ENCODE measurements at places on chromosomes 2 and 18.

DNA sequence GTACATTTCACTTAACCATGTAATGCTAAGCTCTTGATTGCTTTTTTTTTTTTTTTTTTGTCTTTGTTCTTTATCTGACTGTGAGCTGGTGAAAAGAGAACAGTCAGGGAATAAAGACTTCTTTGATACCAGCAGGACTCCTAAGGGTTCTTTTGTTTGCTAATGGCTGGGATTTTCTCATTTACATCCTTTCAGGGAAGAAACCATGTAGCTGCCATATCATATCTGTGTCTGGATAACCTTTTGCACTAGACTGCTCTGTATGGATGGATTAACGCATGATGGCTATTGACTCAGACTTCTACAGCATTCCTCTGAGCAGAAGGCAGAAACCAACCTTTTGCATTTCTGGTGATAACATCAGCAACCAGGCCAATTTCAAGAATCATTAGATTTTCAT lies 504.0 kb downstream of the LRRTM4 start:
- no peak for DNase-seq

GRCh38 chr2:184294831-184295230 lies 303.5 kb upstream of the ZNF804A start:
- no peak for DNase-seq

DNA sequence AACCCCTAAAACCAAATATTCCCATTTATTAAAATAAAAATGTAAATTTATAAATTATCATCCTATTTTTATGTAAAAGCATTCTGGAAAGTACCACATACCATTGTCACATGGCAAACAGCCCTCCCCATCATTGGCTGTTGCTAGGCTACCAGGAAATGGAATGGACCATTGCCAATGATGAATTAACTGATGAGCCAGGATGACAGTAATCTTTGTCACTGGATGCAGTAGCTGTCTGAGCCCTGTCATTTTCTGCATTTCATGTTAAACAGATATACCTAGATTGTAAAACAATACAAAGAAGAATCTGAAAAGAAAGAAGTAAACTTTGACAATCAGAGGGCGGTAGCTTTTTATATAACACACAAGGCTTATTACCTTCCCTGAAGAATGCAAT lies 641.4 kb downstream of the BCL11A start:
- DNase-seq = no peak

GRCh38 chr18:4599312-4599711 lies 144.2 kb upstream of the DLGAP1 start:
- no peak for DNase-seq

- no peak for DNase-seq
Measured at GRCh38 chr18:12246849-12247808, 7.0 kb upstream of the CIDEA start.

DNA sequence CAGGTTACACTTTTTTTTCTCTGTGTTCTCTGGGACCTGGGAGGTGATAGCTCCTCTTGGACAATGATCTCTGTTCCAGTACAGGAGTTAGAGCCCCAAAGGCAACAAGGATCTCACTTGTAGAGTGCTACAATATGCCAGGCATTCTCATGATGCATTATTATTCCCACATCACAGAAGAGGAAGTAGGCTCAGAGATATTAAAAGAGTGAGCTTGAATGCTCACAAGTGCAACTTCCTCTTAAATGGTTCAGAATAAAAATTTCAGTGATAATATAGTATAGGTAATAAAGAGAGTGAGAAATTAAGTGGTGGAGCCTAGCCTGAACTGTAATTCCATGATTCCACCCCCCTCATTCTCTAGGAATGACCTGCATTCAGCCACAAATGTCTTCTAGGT lies 21.4 kb downstream of the POLE4 start:
- no peak for DNase-seq

GRCh38 chr2:74513605-74514367 lies 464 bp upstream of the TLX2 start:
- DNase-seq = no peak

GRCh38 chr2:167293943-167294775 lies 405.9 kb downstream of the XIRP2 start:
- no peak for DNase-seq

GRCh38 chr2:96532641-96533291 lies 3.8 kb upstream of the ARID5A start:
- no peak for DNase-seq

DNA sequence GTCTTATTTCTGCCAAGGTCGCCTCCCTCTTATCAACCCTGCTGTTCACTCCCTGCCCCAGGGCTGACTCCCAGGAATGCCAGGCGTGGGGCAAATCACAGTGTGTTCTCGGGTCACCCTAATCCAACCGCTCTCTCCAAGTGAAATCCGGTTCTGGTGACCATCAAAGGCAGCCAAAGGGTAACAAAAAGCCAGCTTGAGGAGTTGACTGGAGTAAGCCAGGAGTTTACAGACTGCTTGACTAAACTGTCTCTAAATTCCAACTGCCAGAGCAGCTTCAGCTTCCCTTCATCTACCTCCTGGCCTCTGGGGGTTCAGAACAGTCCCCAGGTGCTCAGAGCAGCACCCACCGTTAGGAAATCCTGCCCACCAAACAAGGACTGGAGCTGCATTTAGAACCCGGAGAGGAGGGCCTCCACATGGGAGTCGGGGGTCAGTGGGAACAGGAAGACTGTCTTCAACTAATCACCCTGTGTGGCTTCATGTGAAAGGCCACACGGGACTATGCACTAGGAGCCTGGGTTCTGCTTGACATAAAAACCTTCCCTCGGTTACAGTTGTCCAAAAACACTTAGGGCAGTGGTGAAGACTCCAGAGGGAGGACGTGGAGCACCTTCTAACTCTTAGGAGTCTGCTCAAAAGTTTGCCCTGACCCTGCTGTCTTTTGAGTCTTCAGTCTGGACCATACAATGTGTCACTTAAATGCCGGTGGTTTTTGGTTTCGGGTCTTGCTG lies 24.2 kb upstream of the MCFD2 start:
- no peak for DNase-seq

- no peak for DNase-seq
Measured at GRCh38 chr18:4068552-4069158, 386.5 kb downstream of the DLGAP1 start.

DNA sequence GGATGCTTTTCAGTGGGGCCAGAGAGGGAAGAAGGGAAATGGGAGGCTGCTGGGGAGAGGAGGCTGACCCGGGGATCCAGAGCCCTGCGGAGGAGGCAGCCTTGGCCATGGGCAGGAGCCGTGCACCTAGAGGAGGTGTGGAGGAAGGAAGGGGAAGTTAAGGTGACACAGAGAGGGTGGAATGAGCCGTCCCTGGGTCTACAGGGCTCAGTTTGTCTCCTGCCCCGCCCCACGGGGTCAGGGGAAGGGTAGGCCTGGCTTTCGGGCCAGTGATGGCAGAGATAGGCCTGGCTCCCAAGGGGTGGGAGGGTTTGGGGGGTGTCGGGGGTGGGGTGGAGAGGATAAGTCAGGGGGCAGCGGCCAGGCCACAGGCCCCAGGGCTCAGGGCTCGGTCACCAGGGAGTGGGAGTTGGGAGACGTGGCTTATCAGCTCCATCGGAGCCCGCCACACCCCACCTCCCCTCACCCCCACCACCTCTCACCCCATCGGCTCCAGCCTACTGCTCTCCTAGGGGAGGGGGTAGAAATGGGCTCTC lies 39.5 kb upstream of the NOTO start:
- no peak for DNase-seq

DNA sequence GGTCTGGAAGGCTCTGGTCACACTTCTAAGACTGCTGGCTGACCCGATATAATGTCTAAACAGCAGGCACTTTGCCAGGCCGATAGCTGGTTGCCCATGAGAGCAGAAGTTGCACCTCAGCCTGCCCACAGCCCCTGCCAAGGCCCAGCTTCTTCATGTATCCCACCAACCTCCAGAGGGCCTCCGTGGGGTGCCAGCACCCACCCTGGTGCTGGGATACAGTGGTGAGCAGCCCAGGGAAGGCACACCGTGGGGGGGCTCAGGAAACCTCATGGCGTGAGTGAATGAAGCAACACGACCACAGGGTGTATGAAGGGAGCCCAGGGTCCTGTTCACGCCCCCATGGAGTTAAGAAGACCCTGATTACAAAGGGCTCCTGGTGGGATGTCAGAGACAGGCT lies 16.2 kb upstream of the GLI2 start:
- DNase-seq = no peak

- DNase-seq = no peak
Measured at GRCh38 chr2:204234879-204235278, 298.3 kb downstream of the ICOS start.

- DNase-seq = no peak
Measured at GRCh38 chr2:102520801-102521200, 47.8 kb downstream of the SLC9A4 start.

DNA sequence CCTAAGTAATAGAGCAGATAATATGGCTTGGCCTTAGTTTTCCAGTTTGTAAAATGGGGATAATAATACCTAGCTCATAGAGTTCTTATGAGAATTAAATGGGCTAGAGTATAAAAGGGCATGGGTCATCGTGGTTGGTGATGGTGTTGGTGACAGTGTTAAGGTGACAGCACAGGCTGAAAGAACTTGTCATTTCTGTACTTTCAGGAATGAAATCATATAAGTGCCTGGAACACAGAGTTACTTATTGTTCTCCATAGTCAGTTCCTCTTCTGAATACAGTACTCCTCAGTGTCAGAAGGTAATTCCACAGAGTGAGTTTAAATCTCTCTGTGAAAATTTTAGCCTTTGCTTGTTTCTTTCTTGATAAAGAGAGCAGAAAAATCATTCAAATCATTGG lies 42.4 kb downstream of the KIF5C start:
- DNase-seq = no peak
